ENCODE measurements at places on chromosomes 2 and 18.

DNA sequence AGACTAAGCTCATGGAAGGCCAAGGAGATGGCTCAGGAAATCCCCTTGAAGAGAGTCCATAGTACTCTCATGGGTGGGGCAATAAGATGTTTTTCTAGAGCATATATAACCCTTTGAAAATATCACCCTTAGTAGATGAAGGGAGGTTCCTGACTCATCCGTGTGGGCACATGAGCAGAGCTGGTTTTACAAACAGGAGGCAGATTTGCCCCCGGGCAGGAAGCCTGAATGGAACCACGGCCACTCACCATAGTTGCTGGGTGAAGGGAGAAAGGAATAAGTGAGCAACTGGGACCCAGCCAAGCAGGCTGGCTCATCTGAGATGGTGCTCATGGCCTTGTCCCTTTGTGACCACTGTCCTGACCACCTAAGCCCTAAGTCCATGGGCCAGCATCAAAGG lies 29.0 kb upstream of the MAPRE3 start:
- DNase-seq = no peak

GRCh38 chr2:98713332-98714015 lies 17.5 kb downstream of the MGAT4A start:
- DNase-seq = no peak

DNA sequence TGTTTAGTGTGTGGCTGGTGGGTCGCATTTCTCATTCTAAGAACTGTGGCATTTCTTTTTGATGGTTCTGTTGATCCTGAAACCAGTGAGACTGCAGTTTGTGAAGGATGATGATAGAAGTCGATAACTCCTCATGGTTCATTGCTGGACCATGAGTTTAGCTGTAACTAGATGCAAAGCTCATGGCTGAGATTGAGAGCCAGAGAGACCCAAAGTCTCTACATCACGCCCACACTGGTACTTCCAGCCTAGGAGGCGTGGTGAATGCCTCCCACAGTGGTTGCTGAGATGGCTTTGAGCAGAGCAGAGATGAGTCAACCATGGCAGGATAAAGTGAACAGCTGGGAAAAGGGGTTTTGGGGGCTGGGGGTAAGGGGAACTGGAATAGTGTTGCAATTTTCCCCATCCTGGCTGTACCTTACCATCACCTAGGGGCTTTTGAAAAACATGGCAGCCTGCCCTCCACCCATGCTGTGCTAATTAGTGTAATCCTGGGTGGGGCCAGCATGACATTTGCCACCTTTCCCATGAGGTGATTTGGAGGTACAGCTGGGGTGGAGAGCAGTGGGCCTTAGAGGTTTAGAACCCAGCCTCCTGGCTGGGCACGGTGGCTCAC lies 24.1 kb downstream of the INPP4A start:
- DNase-seq = no peak

DNA sequence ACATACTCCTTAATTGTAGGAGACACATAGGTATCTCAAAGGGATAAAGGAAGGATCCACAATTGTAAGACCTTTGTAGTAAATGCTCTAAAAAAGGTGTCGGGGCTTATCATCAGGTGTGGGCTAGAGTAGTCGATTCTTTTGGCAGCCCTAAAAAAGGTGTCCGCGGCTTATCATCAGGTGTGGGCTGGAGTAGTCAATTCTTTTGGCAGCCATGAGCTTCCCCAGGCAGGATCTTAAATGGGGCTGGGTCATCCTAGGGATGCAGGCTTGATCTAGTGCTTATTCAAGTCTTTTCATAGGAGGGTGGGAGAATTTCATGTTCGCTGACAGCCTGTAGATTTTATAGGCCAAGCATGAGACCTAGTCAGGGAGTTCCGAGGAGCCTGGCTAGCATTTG lies 406.4 kb upstream of the VWC2L start:
- no peak for DNase-seq

DNA sequence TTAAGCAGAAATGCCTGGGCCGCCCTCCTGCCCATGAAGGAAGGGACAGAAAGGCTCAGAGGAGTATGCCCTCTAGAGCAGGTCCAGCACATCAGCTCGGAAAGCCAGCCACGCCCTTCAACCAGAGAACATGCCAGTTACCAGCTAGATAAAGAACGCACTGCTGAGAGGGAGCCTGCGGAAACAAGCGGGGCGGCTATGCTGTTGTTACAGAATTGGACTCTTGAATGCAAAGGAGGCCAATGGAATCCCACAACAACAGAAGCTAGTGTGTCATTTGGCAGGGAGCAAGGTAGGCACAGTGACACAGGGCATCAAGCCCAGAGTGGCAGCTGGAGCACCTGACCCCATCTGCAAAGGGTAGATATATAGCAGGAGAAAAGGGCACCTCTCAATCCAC lies 242.9 kb upstream of the ID2 start:
- no peak for DNase-seq

DNA sequence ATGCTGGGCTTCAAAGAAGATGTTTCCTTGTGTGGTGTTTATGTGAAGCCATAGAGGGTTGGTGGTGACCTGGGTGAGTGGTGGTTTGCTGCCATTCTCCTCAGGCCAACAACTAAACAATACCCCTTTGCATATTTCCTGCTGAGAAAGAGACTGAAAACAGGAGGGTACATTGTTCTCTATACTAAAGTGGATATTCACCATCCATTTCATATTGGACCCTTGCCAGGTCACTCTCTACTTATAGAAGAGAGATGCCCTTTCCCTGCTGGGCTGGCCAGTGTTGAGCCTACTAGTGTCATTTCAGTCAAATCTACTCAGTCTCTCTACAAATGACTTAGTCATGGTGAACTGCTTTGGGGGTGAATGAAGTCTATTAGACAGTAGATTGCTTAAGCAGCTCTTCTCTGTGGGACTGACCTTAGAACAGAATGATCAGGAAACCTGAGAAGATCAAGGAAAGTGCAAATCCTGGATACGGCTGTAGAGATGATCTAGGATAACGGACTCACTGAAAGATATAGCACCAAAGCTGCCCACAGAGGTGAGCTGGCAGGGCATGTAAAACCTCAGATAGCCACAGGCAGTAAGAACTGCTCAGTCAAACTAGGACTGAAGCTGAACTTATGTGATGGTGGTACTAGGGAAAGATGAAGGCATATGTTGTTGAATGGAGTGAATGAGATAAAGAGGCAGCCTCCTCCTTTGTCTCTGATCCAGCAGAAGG lies 154.9 kb downstream of the MYO3B start:
- DNase-seq = no peak

DNA sequence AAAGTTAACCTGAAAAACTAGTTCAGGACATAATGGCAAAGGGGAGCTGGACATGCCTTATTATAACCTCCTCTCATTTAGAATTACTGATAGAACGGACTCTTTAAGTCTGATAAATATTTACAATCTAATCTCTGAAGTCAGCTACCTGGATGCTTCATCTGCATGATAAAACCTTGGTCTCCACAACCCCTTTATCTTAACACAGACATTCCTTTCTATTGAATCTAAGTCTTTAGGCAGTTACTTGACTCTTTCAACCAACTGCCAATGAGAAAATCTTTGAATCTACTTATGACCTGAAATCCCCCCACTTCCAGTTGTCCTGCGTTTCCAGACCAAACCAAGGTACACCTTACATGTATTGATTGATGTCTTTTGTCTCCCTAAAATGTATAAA lies 191.2 kb upstream of the LRRTM4 start:
- DNase-seq = no peak

- DNase-seq = no peak
These were observed 218.3 kb upstream of the SMAD7 start for GRCh38 chr18:49169037-49169521.

GRCh38 chr2:111661286-111661940 lies 222.6 kb downstream of the ANAPC1 start:
- no peak for DNase-seq

GRCh38 chr18:60568220-60568619 lies 195.6 kb upstream of the MC4R start:
- DNase-seq = no peak

DNA sequence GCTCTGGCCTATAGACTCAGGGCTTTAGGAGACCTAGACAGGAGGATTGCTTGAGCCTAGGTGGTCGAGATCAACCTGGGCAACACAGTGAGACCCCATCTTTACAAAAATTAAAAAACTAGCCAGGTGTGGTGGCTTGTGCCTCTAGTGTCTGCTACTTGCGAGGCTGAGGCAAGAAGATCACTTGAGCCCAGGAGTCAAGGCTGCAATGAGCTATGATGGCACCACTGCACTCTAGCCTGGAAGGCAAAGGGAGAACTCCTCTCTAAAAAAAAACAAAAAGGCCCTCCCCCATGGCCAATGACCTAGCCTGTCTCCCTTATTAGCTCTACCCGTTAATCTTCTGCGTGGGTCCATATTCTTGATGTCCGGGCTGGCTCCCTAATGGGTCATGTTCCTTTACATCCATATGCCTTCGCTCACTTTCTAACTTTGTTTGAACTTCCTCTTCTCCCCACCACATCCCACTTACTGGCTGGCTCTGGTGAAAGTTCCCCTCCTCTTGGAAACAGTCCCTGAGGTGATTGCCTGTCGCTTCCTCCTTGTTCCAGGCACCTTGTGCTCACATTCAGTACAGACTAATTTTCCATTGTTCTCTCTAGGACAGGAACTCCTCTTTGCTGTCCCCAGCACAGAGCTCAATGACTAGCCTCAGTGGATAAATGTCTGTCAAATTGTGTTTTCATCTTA lies 103.0 kb downstream of the AFF3 start:
- DNase-seq = no peak

- DNase-seq = no peak
These were observed 1389.8 kb upstream of the TMEFF2 start for GRCh38 chr2:193584522-193584938.

- DNase-seq = no peak
These were observed 289.8 kb downstream of the ICOS start for GRCh38 chr2:204226305-204226880.

DNA sequence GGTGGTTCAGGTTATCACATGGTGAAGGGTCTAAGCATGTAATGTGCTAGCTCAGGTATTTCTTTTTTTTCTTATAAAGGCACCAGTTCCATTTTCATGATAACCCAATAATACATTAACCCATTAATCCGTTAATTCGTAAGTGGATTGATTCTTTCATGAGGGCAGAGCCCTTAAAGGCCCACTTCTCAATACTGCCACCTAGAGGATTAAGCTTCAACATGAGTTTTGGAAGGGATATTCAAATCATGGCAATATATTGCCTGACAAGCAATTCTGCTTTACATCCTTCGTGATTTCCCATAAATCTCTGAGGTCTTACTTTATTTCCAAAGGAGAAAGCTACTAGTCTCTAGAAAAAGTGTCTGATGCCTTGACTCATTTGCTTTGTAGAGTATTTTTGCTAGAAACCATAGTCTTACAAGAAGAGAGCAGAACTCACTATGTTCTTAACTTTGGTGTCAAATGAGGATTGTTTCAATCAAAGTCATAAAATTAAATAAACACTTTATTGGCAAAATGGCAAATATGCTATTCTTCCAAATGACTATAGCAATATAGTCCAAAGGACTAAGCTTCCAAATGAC lies 271.3 kb downstream of the KCNS3 start:
- DNase-seq = no peak

- DNase-seq = no peak
These were observed 34.1 kb upstream of the MAT2A start for GRCh38 chr2:85504778-85505261.

- DNase-seq = no peak
These were observed 34.3 kb upstream of the ATP6V1B1 start for GRCh38 chr2:70901227-70902066.

- no peak for DNase-seq
These were observed 75.2 kb upstream of the TTC39C start for GRCh38 chr18:23939366-23939765.

- no peak for DNase-seq
These were observed 49.4 kb downstream of the CCDC102B start for GRCh38 chr18:68847219-68847837.

DNA sequence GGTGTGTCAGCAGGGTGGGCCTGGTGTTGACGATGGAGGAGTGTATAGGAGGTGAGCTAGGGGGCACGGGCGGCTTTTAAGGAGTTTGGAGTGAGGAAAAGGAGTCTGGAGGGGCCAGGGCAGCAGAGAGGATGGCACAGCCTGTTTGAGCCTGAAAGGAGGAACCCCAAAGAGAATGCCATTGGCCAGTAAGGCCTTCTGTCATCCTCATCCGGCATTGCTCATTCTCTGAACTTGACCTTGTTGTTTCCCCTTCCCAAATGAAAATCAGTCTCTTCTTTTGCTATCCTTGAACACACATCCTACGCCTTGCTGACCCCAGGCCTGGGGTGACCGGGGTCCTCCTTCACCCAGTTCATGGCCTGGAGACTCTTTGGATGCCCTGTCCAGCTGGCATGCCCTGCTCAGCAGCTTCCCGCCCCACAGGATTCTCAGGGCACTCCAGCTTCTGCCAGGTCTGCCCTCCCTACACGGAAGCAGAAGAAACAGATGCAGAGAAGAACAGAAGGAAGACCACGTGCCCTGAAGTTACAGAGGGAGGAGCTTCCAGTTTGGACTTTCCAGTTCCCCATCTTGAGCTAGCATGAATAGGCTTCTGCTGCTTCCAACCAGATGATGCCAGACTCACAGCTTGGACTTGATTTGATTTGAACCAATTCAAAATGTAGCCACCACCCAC lies 20.5 kb upstream of the KIF3C start:
- DNase-seq = no peak

DNA sequence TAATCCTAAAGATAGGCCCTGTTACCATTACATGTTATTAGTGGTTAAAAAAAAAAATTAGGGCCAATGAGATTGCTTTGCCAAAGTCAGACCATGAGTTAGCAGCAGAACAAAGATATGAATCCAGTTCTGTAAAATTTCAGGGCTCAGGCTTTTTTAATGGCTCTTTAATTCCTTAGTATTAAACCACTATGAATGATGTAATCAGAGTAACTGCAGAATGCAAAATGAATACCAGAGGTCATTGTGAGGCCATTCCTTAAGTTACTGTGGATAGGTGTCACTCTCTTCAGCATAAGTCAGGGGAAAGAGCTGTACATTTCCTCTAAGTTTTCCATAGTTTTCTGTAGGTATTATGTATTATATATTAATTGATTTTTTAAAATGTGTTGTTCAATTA lies 42.2 kb upstream of the TBR1 start:
- DNase-seq = no peak

GRCh38 chr18:10111944-10112343 lies 198.1 kb downstream of the VAPA start:
- DNase-seq = no peak

- no peak for DNase-seq
These were observed 35.9 kb downstream of the AFF3 start for GRCh38 chr2:100106460-100106859.

GRCh38 chr2:135800513-135801460 lies 36.2 kb downstream of the LCT start:
- no peak for DNase-seq

DNA sequence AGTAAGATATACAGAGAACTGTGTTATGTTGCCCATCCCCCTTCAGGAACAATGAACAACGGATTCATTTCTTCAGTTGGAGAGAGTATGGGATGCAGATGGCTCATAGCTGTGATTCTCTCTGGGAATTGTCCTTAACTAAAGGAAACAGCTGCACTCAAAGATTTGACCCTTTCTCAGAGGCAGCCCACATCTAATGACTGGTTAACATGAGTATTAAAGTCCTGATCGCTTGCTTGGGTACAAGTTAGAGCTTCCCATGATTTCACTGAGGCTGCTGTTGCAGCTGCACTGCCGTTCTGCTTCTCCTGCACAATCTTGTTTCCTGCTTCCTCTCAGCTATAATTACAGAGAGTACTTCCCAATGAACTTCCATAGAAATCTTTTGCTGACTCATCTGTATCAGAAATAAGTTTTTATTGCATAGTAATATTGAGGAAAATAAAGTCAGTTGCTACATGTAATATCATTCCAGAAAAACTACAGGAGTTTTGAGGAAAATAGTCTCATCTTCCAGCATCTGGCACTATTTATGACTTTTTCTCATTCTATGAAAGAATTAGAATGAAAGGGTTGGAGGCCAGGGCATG lies 12.8 kb upstream of the SCN9A start:
- DNase-seq = no peak

- no peak for DNase-seq
These were observed 1291.7 kb upstream of the CRIM1 start for GRCh38 chr2:35063836-35064235.

All from activated CD4-positive, CD25-positive, alpha-beta regulatory T cell (primary cell).